ENCODE measurements at places on chromosomes 3 and 15.

- DNase-seq, result no peak
These were observed 36.7 kb downstream of the CCDC12 start for GRCh38 chr3:46939578-46940445.

- no peak for DNase-seq
These were observed 32.3 kb upstream of the SLC6A1 start for GRCh38 chr3:10960255-10960654.

DNA sequence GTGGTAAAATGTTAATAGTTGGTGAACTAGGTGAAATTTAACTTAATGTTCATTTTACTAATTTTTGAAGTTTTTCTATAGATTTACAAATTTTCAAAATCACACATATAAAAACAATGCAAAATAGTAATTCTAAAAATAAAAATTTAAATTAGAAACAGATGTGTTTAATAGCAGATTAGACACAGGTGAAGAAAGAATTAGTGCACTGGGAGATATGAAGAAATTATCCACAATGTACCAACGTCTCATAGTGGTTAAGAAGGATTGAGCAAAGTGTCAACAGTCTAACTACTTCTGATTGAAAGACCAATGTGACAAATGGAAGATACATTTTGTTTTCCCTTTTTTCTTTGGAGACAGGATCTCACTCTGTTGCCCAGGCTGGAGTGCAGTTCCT is 26.5 kb downstream of the SPG11 start:
- no peak for DNase-seq

- peak; percentile 68 for DNase-seq
These were observed 1.1 kb downstream of the NPTN start for GRCh38 chr15:73631915-73632669.

GRCh38 chr3:41173926-41174885 is 25.1 kb upstream of the CTNNB1 start:
- peak; percentile 26 for DNase-seq

DNA sequence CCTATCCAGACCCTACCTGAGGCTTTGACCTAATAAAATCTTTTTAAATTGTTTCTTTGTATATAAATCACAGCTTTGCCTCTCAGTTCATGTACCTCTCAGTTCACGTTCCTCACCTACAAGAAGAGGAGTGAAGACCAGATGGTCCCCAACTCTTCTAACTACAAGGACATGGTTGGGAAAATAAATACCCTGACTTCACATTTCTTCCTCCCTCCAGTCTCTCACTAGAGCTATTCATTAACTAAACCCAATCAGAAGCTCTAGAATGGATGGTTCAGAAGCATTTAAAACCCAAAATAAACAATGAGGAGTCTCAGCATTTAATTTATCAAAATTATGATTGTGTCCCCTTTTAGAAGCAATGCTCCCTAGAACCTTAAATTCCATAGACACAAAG is 97.3 kb upstream of the AGTR1 start:
- no peak for DNase-seq

All from cerebellar cortex (tissue), 1 donor.